ENCODE measurements at places on chromosomes 7 and 10. TPM values are rescaled to one million over a fixed set of nuclear protein-coding genes. Genes with fewer than 3 reads are reported as not detected.

- DNase-seq: peak; percentile 77
Measured at GRCh38 chr7:94394437-94395140, at the start of gene COL1A2. Gene COL1A2, plus strand, starts transcription at chr7:94394895. Its CDS starts 137 bp downstream, at chr7:94395032.

- DNase-seq: no peak
Measured at GRCh38 chr7:116981939-116982338, 28.6 kb downstream of the ST7 start.

DNA sequence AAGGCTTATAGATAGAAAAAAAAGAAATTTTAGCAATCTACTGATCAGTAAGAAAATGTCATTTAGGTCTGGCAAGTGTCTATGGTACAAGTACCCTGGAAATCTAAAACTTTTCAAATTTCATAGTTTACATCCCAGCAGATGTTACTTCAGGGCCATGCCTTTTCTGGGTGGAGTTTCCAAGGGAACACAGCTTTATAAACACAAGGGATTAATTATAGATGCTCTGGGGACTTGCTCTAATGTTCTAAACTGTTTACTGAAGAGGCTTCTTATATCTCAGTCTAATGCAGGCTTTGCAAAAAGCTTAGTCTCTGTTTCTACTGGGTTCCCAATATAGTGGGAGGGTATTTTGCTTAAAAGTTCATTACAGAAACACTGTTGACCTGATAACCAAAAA, 3.1 kb downstream of the CD36 start:
- DNase-seq: no peak

Gene UBE2D4
- polyA plus RNA-seq: 27.8 TPM

Gene NUTM2D
- 4.8 TPM for polyA plus RNA-seq

Gene ZNF804B
- polyA plus RNA-seq: not detected

Gene WNT2
- 0.49 TPM for polyA plus RNA-seq

All from kidney (tissue), 22 donors.